ENCODE measurements at places on chromosomes 11 and 22. TPM values are rescaled to one million over a fixed set of nuclear protein-coding genes. Genes with fewer than 3 reads are reported as not detected.
A peak's percentile ranks its signal among the peaks of the same experiment; 100 is the strongest.

The DSCAML1 gene
- total RNA-seq: 1.8 TPM

The ANO3 gene
- total RNA-seq: not detected

The NXPE2 gene
- 0.40 TPM for total RNA-seq

The MIOX gene
- total RNA-seq: not detected

The DUSP8 gene
- total RNA-seq: 2.5 TPM

The JAM3 gene
- 122 TPM for total RNA-seq

The TBX10 gene
- not detected for total RNA-seq

The MYEOV gene
- not detected for total RNA-seq

The GP1BB gene
- total RNA-seq: 8.7 TPM

The LUZP2 gene
- 0.19 TPM for total RNA-seq

The HBB gene
- total RNA-seq: 6.6 TPM

The GPHA2 gene
- total RNA-seq: not detected

The PLA2G3 gene
- not detected for total RNA-seq

- no peak for DNase-seq
Measured at GRCh38 chr22:45830531-45831245, 146.3 kb downstream of the WNT7B start.

DNA sequence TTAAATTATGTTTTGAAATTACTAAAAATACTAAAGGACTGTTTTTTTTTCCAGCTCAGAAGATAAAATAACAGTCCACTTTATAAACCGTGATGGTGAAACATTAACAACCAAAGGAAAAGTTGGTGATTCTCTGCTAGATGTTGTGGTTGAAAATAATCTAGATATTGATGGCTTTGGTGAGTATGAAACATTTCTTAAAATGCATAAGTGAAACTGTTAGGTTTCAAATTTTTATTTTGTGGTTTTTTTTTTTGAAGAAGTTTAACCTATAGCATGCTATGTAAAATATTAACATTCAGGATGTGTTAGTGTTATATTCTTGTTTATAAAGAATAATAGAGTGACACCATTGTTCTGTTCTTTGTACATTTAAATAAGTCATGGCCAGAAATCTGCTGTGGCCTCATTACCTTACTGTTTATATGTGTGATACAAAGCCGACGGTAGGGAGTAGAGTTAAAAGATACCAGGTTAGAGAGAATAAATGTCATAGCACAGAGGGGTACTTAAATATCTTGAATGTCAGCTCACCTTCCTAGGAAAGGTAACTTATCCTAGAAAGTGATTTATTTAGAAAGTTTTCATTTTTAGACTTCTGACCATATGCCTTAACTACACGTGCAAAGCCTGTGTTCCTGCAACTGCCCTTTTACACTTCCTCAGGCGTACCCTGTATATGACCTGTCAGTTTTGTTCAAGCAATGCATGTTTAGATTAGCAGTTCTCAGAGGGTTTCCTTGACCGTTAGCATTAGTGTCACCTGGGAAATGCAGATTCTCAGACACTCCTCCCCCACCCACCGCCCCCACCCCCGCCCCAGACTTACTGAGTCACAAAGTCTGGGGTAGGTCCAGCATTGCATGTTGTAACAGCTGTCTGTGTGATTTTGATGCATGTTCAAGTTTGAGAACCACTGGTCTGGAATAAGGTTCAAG is 6.3 kb downstream of the FDX1 start:
- DNase-seq: no peak

DNA sequence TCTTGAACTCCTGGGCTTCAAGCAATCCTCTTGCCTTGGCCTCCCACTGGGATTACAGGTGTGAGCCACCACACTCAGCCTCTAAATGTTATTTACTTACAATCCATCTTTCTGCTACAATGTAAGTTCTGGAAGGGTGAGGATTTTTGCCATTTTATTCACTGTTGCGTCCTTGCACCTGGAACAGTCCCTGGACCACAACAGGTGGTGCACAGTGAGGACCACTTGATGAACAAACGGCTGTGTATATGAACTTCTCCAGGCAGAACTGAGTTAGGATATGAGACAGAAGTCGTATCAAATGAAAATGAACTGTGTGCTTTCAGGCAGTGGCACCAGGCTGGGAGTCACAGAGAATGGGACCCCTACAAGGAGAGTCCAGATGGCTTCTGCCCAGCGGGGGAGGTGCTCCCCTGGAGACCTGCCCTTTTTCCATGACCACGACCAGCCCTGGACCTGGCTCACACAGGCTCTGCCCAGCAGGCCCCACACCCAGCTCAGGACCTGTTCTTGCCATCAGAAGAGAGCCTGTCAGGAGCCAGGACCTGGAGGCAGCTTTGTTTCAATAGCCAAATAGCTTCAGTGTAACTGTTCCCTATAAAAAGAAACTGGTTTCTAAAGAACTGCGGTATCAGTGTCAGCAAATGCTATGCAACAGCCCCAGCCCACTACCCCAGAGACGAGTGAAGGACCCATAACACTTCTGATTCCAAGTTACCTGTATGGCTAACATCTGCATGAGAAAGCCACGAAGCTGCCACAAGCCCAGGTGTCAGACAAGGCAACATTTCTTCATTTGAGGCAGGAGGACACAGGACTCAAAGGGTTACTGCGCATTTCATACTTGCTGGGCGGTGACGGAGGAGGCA is 104.9 kb downstream of the MICAL3 start:
- no peak for DNase-seq

GRCh38 chr11:45948356-45948755 is 25.9 kb downstream of the LARGE2 start:
- DNase-seq: peak; percentile 5

DNA sequence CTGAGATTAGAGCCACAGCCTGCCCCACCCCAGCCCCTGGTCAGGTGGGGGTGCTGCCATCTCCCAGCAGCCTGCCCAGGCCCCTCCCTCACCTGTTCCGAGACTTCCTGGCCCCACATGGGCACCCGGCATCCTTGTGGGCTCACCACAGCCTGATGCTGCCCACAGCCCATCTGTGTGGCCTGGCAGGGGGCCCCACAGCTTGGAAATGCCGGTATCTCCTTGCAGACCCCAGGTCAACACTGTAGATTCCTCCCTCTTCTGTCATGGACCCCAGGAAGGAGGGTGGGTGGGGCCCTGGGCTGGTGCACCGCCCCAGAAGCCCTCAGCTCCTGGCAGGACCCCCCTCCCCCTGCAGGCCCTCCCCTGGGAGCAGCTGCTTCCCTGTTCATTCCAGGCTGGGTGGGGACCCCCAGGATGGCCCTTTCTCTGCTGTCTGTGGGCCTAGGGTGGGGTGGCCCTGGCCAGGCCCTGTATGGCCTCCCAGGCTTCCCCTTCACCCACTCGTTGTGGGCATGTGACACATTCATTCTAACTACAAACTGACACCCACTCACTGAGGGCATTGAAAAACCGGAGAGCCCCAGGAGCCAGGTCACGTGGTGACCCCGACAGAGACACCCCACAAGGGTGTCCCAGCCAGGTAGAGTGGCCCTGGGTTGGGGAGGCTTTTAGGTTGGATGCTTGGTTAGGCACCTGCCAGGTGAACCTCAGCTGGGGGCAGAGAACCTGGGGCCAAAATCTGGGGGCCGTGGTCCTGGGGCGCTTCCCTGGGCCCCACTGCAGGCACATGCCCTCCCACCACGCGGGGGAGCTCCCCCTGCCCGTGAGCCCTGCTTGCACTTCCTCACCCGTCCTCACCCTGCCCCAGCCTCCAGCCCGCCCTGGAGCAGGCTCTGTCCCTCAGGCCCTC is 44.1 kb upstream of the CCDC188 start:
- DNase-seq: no peak

DNA sequence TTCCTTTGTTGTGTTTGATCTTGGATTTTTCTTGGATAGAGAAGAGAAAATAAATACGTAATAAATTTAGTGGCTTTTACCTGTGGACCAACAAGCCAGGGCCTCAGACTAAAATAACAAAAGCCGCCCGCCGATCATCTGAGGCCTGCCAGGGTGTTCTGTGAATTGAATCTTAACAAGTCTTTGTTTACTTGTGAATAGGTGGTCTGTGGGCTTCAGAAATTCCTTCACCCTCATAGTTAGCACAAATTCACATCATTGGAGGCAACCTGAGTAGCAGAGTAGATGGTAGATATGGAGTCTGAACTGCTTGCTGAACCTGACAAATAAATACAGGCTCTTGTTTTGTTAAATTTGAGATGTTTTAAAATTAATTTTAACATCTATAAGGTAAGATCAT is 176.3 kb upstream of the MTNR1B start:
- DNase-seq: no peak

GRCh38 chr11:60477035-60477445 is 15.5 kb upstream of the MS4A12 start:
- DNase-seq: no peak

- DNase-seq: no peak
Measured at GRCh38 chr11:1006762-1007161, 29.8 kb downstream of the MUC6 start.

- DNase-seq: no peak
Measured at GRCh38 chr11:83272627-83273026, 13.5 kb downstream of the CCDC90B start.

- no peak for DNase-seq
Measured at GRCh38 chr11:34510218-34510617, 3.4 kb downstream of the ELF5 start.

DNA sequence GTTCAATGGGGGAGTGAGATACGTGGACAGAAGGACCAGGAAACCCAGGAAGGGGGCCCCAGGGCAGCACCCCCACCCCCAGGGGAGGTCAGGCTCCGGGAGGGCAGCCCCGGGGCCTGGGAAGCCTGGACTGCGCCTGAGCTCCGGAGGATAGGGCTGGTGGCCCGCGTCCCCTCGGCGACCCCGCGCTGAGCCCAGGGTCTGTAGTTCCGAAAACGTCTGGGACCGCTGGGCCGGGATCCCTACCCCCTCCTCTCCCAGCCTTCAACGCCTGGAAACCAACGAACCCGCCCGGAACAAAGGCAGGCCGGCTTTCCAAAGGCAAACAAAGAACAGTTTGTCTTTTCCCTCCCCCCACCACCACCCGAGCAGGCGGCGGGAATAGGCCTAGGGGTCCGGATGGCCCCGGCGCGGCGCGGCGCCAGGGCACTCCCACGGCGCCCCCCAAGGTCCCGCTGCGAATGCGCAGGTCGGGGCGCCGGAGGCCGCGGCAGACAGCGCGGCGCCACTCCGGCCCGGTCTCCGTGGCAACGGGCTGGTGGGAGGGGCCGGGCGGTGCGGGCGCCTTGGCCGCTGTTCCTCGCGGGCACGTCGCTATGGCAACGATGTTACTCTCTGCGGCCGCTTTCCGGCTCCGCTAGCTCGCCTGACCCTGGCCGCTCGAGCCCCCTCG is 58.5 kb downstream of the IGLL1 start:
- peak; percentile 95 for DNase-seq

DNA sequence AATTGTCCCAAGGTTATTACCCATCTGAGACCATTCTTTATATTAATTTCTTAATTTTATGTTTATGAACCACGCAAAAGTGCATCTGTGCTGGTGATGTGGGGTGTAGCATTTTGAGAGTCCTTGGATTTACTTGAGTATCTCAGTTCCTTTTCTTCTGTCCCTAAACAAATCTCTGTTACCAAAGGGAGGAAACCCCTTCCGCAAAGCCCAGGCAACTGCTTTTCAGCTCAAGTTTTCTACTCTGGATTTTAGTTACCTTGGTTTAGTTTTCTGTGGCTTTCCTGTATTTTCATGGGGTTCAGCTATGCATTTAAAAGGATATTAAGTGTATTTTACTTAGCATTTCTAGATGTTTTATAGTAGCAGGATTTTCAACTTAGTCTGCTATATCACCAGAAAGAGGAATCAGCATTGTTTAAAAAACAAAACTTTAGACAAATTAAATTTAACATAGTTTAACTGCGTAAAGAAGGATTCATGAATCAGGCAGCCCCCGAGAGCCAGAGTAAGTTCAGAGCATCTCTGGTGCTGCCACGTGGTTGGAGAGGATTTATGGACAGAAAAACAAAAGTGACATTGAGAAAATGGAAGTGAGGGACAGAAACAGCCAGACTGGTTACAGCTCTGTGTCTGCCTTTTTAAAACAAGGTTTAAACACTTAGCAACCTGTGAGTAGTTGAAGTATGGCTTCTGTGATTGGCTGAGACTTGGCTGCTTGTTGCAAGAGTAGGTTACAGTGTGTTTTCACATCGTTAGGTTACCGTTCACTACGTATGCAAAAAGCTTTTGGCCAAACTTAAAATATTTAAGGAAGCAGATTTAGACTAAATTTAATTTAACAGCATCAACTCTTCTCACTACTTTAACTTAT is 9.6 kb downstream of the ADM start:
- no peak for DNase-seq

DNA sequence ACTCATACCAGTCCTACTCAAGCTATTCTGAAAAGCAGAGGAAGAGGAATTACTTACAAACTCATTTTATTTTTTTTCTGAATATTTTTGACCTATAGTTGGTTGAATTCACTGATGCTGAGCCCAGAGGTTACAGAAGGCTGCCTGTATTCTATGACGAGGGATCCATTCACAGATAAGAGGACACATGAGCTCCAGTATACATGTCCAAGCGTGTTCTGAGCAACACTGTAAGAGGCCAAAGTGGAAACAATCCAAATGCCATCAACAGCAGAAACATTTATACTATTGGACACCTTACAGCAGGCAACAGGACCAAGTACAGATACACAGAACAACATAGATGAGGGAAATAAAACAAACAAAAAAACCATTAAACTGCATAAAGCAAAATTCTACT is 10.3 kb downstream of the KDM4E start:
- DNase-seq: no peak

DNA sequence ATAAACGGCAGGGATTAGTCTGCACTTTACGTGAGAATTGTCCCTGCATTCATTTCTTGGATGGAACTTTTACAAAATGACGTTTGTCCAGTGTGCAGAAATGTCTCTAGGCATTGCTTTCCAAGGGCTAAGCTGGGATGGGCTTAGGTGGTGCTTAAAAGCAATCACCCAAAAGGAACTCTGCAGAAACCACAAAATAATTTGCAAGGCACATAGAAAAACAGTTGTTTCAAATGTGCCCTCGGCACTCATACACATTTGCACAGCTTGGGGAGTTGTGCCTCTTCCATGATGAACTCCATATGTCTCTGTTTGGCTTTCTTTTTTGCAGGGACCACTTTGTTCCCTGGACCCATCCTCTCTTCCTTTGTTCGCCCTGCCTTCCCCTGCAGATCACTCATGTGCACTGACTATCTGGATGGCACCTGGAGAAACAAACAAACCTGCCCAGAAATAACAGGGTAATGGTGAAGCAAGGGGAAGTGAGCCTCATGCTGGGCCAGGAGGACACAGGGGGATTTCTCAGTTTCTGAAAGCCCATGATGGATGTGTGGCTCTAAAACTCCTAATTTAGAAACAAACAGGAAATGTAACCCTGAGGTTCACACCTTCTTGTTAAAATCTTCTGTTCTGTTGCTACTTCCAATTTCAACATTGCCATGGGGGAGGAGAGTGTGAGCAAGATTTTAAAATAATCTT is 150.2 kb downstream of the SNX19 start:
- DNase-seq: peak; percentile 87

DNA sequence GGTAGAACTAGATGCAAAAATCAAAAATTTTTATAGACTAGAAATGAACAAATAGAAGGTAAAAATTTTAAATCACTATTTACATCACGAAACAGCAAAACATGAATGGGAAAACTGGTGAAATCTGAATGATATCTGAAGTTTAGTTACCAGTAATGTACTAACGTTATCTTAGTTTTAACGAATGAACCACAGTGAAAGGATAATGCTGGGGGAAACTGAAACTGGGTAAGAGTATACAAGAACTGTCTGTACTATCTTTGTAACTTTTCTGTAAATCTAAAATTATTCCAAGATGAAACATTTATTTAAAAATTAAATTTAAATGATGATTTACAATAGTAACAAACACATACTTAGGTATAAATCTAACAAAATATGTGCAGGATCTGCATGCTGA is 7.4 kb downstream of the GDPD4 start:
- DNase-seq: no peak

GRCh38 chr22:23164091-23164490 is 16.2 kb upstream of the BCR start:
- DNase-seq: no peak

- DNase-seq: no peak
Measured at GRCh38 chr11:67613960-67614715, 7.4 kb downstream of the NDUFV1 start.

All from esophagus muscularis mucosa (tissue), 4 donors.